ENCODE measurements at places on chromosomes 16 and 17.

GRCh38 chr17:53092072-53092471 lies 730.7 kb upstream of the KIF2B start:
- no peak for DNase-seq

DNA sequence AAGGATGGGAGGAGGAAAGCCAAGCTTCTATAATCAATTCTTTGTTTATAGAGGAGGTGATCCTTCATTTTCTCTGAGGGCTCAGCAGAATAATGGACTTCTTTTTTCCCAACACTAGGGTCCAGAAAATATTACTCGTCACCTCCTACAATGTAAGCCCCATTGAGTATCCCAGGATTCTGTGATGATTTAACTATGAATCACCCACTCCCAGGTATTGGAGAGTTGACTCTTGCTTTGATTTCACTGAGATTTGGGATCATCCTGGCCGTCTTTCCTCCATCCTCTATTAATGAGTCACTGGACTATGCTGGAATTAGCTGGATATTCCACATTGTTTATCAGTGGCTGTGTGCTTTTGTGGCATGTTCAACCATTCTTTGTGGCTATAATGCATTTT lies 452.0 kb downstream of the NPIPA7 start:
- DNase-seq = no peak

DNA sequence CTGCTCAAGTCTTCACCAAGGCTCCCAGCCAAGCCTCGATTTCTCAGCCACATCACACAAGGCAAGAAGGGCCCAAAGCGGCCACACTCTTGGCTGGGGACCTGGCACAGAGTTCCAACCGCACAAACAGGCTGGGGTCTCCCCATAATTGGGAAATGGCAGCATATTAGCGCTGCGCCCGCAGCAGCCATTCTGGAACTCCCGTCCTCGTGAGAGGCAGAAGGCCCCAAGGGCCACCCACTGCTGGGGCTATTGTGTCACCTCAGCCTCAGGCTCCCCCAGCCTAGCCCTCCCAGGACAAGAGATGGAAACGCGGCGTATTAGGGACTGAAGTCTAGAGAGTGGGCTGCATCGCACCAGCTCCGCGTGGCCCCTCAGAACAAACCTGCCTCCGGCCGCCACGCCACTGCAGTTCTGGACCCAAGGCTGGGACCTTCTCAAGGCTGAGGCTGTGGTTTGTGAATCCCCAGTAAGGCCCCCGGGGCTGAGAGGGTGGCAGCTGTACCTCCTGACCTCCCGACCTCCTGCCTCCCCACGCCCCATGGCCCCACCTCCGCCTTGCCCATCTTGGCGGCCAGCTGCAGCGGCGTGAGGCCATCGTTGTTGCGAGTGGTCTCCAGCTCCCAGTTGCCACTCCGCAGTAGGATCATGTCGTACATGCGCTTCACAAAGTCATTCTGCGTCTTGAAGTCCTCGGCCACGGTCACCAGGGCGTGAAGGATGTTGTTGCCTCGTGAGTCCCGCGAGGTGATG lies 25.3 kb downstream of the TRPV3 start:
- DNase-seq = no peak

DNA sequence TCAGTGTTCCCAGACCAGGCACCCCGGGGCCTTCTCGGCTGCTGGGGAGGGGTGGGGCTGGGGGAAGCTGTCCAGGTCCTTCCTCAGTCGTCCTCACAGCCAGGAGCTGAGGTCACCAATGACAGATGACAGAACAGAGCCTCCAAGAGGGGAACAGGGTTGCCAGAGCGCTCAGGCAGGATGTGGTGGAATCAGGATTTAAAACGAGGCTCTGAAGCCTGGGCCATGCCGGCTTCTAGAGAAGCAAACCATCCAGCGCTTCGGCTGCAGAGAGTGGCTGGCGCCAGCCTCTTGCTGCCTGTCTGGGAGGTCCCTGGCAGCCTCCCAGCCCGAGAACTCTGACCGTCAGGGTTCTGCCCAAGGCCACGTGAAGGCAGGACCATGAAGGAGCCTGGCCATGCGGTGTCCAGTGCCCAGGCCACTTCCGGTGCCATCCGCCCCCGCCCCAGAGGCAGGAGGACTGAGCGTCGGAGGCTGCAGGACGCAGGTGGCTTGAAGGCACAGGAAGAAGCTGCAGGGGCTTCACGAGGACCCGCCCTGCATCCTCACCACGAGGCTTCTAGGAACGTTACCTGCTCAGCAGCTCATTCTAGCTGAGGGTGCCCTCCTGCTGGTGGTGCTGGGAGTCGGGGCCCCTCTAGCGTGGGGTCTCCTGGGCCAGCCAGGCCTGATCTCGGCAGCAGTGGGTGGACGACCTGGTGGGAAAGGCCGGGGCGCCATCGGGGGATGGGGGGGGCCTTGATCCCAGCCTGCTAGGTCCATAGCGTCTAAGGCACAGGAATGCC lies 78.5 kb downstream of the KLHDC4 start:
- no peak for DNase-seq

DNA sequence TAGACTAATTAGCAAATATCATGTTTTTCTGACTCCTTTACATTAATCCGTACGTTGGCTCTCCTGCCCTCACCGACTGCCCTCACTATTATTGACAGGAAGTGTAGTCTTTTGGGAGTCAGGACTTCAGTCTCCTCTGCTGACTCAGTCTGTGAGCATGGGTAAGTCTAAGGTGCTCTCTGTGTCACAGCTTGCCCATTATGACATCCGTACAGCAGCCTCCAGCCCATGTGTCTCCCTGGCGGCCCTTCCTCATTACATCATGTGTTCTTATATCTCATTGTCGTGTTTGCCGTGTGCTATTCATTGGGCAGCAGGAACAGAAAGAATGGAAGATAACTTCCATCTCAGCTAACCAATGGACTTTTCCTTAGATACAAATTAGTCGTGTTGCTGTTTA lies 77.5 kb downstream of the MRTFB start:
- peak; percentile 43 for DNase-seq

DNA sequence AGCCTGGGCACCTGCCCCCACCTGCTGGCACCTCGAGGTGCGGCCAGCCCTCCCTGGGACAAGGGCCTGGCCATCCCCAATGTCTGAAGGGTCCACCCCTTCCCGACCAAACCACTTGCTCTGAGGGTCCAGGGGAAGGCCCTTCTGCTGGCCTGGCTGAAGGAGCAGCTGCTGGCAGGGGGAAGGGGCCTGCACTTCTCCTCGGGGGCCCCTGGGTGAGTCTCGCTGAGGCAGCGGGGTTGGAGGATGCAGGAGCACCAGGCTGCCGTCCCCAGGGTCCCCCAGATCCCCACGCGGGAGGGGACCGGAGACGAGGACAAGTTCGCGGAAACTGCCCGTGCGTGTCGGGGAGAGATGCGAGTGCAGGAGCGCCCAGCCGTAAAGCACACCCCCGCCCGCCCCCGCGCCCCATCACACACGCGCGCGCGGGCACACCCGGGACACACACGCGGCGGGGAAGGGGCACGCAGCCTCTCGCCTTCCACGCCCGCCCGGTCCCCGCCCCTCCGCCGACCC lies 725 bp upstream of the CACNA1H start:
- no peak for DNase-seq

GRCh38 chr17:64343071-64343774 lies 47.4 kb downstream of the PECAM1 start:
- DNase-seq = no peak

GRCh38 chr16:3459401-3460090 lies 16.1 kb downstream of the NAA60 start:
- peak; percentile 12 for DNase-seq

DNA sequence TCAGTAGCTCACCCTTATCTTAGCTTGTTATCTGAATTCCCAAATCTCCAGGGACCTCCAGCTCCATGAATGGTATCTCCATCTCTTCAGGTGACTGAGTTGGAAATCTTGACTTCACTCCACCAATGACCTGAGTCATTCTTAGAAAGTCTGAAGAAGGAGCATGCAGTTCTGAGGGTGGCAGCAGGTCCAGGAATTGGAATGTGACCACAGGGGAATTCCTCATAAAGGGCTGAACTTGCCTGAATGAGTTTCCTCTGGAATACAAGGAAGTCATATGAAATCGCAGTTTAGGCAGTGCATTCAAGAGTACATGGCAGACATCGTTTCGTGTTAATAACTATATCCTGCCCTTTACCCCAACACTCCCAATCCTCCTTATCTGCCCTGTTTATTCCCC lies 12.5 kb upstream of the PYY start:
- DNase-seq = no peak

- peak; percentile 97 for DNase-seq
Observed at GRCh38 chr16:70691223-70692129, 5.6 kb upstream of the MTSS2 start.

GRCh38 chr16:27778926-27779570 lies 229.1 kb downstream of the KATNIP start:
- no peak for DNase-seq

- DNase-seq = no peak
Observed at GRCh38 chr16:24538756-24539294, 541 bp upstream of the RBBP6 start.

GRCh38 chr17:48416971-48417370 lies 13.0 kb downstream of the SKAP1 start:
- DNase-seq = no peak

DNA sequence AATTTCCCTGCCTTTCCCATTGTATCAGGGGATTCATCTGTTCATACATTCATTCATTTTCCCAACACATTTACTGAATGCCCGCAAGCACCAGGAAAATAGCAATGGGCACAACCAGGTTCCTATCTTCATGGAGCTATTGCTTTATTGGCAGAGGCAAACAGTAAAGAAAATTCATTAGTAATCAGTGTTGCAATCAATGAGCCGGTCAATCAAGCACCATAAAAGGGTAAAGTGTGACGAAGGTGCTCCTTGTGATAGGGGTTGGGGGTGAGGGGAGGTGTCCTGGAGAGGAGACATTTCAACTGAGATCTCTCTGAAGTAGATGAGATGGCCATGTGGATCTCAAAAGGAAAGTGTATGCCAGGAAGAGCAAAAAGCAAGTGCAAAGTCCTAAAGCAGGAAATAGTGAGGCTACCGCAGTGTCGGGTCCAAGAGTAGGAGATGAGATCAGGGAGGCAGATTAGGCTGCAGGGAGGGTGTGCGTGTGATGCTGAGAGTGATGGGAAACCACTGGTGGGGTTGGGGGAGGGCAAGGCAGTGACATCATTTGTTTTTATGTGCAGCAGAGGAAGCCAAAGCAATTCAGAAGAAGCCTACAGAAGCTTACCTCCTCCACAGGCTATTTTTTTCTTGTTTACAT lies 28.4 kb downstream of the CDH13 start:
- DNase-seq = peak; percentile 91

DNA sequence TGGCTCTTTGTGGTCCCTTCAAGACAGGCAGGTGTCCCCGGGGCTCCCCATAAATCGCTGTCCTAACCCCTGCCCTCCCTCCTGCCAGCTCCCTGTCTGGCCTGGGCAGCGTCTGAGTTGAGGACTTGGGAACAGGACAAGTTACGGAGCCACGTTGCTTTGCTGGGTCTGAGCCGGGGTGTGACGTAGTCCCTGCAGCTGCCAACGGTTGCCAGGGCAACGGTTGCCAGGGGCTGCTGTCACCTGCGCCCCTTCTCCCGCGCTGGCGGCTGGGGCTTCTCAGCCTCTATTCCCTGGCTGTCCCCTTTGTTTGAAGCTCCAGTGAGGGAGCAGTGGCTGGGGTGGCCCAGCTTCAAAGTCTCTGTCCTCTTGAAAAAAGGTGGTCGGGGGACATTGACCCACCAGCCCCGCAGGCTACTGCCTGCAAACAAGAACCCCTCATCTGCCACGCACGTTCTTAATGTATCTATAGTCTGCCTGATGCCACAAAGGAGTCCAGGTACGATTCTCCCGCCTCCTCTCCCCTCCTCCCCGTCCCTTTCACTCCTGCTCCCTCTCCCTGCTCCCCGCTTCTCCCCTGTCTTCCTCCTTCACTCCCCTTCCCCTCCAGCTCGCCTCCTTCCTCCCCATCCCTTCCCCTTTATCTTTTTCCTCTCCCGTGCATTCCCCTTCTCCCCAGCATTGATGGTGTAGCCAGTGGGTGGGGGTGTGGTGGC lies 10.9 kb downstream of the ADGRG1 start:
- no peak for DNase-seq

DNA sequence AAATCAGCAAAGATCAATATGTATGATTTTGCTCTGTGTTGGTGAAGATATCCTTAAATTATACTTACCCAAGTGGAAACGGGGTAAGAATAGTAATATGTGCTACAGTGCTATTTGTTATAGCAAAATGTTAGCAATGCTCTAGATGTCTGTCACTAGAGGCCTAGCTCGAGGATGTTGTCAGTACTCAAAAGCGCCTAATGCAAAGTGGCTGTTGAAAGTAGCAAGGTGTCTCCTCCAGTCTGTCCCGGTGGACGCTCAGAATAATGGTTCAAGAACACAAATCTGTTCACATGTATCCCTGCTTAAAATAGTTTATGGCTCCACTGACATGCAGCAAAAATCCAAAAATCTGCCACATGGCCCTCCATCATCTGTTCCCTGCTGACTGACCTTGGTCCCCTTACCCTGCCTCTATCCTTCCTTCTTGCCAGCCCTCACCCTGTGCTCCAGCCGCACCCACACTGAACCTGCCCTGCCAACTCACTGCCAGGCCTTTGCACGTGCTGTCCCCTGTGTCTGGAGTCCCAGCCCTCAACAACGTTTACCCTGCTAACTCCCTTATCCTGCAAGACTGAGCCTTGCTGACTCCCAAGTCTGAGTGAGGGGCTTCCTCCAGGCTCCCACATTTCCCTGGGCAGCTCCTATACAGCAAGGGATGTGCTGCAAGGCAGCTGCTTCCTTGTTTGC lies 9.6 kb upstream of the RNF112 start:
- DNase-seq = no peak

GRCh38 chr16:58498341-58499091 lies 1.4 kb upstream of the NDRG4 start:
- no peak for DNase-seq

- DNase-seq = no peak
Observed at GRCh38 chr17:73338566-73339197, 26.9 kb upstream of the CDC42EP4 start.

DNA sequence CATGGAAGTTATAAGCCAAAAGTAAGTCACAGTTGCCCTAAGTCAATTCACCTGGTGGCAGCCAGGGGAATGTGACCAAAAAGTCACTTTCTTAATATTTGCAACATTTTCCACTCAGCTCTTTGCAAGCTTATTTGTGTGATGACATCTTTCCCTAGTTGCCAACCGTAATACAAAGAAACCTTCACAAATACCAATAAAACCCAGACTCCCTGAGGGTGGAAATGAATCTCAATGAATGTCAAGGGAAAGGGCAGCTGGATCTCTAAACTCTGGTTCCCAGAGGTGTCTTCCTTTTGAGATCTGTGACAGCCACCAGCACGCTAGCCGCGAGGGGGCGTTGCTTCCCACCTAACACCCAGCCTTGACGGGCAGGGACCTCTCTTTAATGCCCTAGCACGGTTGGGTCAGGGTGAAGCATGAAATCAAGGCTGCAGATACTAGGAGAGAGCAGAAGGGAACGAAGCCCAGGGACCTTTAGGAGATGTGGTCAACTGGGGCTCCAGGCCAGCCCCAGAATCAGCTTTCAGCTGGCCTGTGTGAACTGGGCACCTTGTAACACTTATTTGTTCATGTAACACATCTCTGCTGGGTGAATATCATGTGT lies 82.2 kb downstream of the CMC2 start:
- DNase-seq = peak; percentile 25

DNA sequence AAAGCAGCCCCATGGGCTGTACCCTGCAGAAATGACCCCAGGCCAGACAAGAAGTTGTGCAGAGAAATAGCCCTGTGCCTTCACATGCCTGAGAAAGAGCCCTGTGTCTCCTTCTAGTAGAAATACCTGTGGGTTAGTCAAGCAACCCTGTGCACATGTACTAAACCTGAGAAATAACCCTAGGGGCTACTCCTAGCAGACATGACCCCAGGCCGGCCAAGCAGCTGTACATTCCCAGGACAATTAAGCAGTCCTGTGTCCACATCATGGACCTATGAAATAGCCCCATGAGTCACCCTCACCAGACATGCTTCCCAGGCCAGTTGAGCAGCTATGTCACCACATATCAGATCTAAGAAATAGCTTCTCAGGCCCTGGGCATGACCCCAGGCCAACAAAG lies 519.7 kb upstream of the CA10 start:
- DNase-seq = no peak

Measured in astrocyte (in vitro differentiated cells and primary cell).